Activated naive CD4-positive, alpha-beta T cell treated with anti-CD3 and anti-CD28 coated beads, Interleukin-2, amount 10 ng/mL, durations not matched to agents 7 days and 5 days (primary cell): ENCODE measurements at places on chromosomes 1 and 21.

DNA sequence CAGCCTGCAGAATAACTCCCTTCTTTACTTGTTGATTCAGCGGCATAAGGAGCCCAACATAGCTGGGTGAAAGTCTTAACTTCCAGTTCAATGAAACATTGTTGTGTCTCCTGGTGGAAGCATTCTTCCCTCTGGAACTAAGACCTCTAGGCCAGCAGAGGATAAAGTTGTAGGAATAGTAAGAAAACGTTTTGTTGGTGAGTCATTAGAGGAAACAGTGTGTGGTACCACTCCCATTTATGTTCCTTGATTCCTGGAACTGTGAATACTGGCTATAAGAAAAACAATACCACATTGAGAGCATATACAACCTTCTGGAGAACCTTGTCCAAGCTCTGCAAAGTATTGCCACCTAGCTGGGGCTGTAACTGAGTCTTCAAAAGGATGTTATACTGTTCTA is 737.4 kb upstream of the ZP4 start:
- no peak for DNase-seq

DNA sequence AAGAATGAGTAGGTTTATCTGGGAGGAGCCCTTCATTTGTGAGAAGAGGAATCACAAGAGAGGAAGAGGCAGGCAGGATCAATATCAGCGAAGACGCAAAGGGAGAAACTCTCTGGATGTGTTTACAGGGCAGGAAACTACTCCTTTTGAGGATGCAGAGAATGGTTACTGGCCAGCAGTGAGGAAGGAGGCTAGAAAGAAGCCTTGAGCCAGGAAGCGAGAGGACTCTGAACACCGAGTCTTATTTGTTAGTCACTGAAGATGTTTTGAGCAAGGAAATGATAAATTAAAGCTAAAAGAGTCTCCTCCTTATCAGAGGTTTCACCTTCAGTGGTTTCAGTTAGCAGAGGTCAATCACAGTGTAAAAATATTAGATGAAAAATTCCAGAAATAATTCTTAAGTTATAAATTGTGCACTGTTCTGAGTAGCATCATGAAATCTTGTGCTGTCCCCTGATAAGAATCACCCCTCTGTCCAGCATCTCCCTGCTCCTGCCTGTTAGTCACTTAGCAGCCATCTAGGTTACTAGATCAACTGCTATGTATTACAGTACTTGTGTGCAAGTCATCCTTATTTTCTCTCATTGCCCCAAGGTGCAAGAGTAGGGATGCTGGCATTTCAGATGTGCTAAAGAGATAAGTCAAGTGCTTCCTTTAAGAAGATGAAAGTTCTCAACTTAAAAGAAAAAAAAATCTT is 43.5 kb downstream of the WLS start:
- DNase-seq: no peak

- no peak for DNase-seq
These were observed 2.5 kb upstream of the MYBPH start for GRCh38 chr1:203178083-203178482.

- DNase-seq: peak; percentile 57
These were observed 4.3 kb upstream of the NADK start for GRCh38 chr1:1782399-1783221.

- DNase-seq: no peak
These were observed 24.6 kb downstream of the MIXL1 start for GRCh38 chr1:226248091-226248490.

GRCh38 chr1:61926597-61926996 is 184.3 kb downstream of the PATJ start:
- no peak for DNase-seq

DNA sequence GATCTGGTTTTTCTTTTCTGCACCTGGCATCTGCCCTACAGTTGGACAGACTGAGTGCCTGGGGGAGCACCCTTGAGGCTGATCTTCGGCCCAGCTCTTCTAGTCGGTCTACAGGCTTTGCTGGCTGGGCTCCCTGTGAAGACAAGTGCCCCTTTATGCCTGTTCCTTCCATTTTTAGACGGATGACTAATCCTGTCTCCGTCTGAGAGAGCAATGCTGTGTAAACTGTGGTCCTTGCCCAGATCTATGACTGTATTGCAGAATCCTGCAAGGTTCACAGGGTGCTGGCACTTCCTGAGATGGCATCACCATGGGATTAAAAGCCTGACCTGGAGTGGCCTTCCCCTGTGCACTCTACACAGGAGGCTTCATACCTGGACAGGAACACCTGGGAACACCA is 47.6 kb upstream of the SAMD13 start:
- DNase-seq: no peak

DNA sequence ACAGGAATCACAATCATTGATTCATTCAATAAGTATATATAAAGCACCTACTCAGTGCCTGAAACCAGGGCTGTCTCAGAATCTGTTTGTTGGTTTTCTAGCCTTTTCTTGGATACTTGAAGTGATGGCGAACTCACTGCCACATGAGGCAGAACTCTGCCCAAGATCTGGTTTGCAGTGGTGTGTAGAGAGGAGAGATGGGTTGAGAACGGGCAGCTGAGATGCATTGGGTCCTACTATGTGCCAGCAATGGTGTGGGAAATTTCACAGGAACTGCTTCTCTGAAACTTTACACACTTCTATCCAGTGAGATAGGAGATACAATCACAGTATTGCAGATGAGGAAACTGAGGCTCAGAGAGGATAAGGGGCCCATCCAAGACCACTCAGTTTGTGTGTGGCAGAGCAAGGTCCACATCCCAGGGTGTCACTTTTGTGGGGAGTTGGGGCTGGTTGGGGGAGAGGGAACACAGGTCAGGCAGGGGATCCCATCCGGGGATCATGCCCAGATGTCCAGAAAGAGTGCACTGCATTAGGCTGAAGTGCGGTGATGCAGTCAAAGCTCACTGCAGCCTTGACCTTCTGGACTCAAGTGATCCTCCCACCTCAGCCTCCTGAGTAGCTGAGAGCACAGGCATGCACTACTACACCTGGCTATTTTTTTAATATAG is 83.7 kb upstream of the IFFO2 start:
- DNase-seq: no peak

- DNase-seq: peak; percentile 43
These were observed 35.8 kb downstream of the IVNS1ABP start for GRCh38 chr1:185281245-185281644.

DNA sequence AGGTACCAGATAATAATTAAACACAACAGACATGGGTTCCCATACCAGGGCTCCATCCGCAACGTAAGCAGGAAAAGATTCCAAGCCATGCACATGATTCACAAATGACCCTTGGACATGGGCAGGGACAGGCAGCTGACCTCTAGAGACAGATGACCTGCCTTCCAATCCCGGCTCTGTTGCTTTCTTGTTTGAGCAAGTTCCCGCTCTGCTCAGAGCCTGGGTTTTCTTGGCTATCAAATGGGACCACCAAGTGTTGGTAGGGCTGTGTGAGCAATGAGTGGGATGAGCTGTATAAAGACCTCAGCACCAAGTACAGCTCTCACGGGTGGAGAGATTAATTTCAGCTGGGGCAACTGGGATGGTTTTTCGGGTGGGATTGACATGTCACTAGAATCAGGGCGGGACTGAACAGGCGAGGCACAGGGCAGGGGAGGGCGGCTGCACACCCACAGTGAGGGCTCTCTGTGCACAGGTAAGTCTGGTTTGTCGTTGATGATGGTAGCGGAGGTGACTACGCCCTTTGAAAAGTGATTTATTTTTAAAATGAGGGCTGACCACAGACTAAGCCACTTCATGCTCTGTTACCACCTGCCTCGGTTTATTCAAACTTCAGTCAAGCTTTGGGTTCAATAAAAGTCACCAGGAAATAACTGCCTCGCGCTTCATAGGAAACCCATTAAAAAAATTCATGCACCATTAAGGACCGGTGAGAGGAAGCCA is 57.5 kb upstream of the IFFO2 start:
- no peak for DNase-seq

GRCh38 chr1:205109711-205110110 is 12.1 kb downstream of the RBBP5 start:
- no peak for DNase-seq
